SW 1271 (cell line): ENCODE measurements at places on chromosomes 13 and 19.

DNA sequence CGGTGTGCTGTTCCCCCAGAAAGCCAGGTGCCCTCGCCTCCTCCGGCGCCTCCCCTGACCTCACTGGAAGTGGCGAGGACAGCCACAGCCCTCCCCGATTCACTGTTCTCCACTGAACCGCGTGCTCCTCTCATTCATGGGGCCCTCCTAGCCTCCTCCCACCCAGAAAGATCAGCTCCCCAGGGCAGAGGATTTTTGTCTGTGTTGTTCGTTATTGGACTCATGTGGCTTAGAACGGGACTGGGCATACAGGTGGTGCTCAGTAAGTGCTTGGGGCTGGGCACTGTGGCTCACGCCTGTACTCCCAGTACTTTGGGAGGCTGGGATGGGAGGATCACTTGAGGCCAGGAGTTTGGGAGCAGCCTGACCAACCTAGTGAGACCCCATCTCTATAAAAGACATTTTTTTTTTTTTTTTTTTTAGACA lies 3.8 kb downstream of the PRTN3 start:
- no peak for DNase-seq

DNA sequence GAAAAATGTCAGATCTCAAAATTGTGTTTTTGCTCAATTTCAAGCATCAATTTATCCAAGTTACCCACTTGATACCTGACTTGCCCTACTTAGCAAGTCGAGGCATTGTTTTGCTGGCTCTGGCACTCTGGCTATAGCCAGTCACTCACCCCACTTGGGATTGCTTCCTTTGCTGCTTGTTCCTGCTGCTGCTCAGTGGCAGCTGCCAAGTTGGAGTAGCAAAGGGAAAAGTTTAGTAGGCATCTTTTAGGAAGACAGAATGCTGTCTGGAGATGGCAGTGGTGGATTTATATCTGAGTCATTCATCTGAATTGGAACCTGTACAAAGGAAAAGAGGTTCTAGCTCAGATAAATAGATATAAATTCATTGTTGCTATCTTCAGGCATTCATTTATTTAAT lies 41.2 kb downstream of the PCCA start:
- no peak for DNase-seq

- DNase-seq, result no peak
Observed at GRCh38 chr13:77749344-77749880, 51.9 kb downstream of the SLAIN1 start.

- DNase-seq, result no peak
Observed at GRCh38 chr19:34049944-34050343, 122.4 kb upstream of the LSM14A start.

GRCh38 chr19:19538061-19538784 lies at the start of gene CILP2:
TSS of gene CILP2 (plus strand) at chr19:19538265. CDS start at chr19:19538350, 85 bp downstream.
- DNase-seq, result no peak

DNA sequence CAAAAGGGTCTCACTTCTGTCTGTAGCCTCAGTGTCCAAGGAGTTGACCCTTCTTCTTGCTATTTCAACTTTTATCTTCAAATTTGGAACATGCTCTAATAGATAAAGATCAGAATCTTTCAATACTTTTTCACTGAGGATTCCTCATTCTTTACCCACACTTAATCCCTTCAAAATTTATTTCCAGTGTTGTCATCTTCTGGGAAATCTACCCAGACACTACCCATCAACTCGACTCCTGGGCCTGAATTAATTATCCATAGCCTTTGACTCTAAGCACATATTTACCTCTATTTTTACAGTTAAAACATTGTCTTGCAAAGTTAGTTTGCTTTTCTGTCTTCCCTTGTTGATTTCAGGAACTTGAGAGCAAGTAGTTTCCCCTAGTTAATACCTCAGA lies 1022.5 kb downstream of the PCDH9 start:
- no peak for DNase-seq

- DNase-seq, result no peak
Observed at GRCh38 chr13:81916461-81916860, 1575.5 kb upstream of the SPRY2 start.

DNA sequence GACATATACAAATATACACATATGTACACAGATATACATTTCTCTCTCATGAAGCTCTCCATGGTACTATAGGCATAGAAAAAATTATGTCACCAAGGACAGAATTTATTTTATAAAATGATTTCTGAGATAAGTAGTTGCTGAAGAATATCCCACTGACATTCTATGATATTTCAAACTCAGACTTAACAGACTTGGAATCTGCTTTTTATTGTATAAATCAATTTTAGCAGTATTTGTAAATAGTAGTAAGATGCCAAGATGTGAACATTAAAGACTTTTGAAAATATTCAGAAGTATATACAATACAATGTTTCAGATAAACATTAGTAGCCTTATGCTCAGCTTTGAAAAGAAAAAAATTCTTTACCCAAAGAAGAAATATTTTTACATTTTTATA lies 107.4 kb upstream of the ARGLU1 start:
- no peak for DNase-seq

- no peak for DNase-seq
Observed at GRCh38 chr19:8397746-8398310, 7.7 kb downstream of the RAB11B start.

DNA sequence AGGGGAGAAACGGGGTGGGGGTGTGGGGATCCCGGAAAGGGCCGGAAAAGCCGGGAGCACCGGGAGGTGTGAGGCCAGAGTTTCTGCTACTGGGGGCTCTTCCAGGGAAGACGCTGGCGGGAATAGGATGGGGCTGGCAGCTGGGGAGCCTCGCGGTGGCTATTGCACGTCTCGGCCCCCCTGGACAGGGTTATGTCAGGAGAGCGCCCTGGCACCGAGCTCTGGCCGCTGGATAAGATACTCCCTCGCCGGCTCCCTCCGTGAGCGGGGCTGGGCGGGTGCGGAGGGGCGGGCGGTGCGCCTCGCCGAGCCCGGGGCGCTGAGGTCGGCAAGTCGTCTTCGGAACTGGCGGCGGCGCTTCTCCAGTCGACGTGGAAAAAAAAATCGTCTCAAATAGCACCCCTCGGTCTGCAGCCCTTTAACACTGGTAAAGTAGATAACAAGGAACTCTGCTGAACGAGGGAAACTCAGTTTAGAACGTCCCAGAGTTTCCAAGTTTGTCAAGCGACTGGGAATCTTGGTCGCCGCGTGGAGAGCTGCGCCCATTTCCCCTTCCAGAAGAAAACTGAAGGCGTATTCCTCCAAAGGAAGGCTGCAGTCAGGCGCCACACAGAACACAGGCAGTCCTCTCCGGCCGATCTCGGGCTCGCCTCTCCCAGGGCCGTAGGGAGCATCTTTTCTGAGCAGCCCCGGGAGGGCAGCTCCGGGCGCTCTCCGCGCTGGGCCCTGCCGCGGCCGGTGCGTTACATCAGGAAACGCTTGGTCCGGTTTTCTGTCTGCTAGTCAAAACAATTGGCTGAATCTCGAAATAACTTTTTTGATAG lies 115.1 kb downstream of the KCNRG start:
- no peak for DNase-seq

DNA sequence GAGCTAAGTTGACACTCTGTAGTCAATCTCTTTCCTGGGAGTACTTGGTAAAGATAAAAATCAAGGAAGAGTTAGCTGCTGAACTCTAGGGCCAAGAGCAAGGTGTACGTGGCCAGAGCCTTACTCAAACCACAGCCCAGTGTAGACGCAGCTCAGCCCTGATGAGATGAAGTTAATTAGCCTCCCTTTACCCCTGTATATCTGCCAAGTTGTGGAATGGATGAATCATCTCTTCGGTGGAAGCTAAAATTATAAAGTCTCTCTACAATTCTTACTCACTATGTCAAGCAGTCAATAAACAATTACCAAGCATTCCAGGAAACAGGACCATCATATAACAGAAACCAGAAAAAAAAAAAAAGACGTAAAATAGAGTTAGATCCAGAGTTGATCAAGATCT lies 146.9 kb upstream of the UFM1 start:
- no peak for DNase-seq

DNA sequence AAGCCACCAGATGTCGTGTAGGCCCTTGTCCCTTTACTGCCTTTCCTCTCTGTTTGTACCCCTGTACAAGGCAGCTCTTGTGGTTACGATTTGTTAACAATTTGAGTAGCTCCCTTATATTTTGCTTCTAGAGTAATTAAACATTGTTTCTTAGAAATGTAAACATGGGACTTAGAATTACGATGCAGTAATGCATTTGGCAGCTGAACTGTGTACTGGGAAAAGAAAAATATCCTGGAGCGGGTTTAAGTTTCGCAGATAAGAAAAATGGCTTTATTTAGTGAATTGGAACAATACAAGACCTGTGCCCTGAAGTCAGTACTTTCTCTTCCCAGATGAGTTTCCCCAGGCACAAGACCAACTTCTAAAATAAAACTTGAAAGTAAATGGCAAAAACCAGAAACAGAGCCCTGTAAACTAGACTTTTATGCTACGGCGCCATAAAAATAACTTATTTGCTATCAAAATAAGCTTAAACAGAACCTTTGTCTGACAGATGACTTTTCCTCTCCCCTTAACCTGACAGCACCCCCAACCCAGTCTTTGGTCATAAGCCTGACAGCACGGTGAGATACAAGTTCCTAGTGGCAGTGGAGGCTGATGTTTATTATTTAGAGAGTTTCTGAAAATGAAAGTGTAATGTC lies 63.0 kb downstream of the LRCH1 start:
- DNase-seq, result no peak

GRCh38 chr19:18594824-18595373 lies 6.3 kb downstream of the REX1BD start:
- no peak for DNase-seq

DNA sequence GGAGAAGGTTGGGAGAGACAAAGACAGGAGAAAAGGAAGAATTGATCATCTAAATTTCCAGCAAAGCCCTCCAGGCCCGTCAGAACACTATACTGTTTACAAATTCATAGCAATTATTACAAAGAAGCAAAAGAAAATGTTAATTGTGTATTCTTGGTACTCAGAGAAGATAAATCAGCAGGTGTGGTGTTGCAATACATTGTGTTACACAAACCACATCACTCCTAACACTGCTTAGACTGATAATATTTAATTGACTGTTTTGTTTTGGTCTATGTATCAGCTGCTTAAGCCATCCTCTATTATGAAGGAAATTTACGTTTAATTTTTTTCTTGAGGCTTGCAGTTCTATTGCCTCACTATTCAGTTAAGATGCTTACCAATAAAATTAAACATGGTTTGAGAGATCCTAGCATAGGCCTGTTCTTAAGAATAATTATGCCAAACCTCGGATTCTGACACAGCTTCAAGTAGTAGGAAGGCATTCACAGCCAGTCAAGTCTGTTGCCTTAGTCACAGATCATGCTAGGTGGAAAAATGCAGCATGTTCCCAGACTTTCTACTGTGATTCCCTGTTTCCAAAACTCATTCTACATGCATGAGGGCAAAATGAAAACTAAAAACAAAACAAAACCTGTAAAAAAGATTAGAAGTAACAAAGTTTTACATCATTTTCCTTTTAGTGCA lies 129.2 kb downstream of the TBC1D4 start:
- DNase-seq, result no peak

DNA sequence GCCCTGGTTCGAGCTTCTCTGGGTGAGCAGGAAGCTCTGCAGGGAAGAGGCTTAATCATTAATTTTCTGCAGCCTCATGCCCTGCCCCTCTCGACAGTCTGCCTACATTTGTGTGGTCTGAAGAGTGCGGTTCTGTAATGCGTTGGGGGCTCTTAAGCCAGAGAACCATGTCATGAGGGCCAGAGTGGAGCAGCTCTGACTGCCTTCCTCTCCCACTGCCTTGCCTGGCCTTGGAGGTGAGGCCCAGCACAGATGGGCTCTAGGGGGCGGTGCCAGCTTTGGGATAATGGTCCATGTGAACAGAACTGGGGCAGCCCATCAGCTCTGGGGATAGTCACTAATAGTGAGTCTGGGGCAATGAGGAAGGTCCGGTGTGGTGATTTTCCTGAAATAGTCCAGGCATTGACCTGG lies 5.7 kb downstream of the FGF9 start:
- no peak for DNase-seq
